ENCODE measurements at places on chromosomes 7 and 10.

- no peak for DNase-seq
Observed at GRCh38 chr7:45580053-45580872, 6.1 kb downstream of the ADCY1 start.

- peak; percentile 86 for DNase-seq
Observed at GRCh38 chr10:97072851-97073665, 112.7 kb downstream of the SLIT1 start.

GRCh38 chr7:153432063-153432462 lies 620.1 kb upstream of the DPP6 start:
- DNase-seq = no peak

DNA sequence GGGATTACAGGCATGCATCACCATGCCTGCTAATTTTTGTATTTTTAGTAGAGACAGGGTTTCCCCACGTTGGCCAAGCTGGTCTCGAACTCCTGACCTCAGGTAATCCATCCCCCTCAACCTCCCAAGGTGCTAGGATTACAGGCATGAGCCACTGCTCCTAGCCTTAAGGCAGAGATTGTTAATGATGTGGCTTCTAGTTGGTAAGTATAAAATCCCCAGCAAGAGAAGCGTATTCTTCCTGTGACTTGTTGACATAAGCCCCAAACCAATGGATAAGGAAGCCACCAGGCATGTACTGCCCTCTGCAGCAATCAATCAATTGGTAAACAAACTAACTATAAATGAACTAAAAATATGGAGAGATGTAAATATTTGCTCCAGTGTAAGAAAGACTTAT lies 41.2 kb downstream of the REEP3 start:
- DNase-seq = no peak

DNA sequence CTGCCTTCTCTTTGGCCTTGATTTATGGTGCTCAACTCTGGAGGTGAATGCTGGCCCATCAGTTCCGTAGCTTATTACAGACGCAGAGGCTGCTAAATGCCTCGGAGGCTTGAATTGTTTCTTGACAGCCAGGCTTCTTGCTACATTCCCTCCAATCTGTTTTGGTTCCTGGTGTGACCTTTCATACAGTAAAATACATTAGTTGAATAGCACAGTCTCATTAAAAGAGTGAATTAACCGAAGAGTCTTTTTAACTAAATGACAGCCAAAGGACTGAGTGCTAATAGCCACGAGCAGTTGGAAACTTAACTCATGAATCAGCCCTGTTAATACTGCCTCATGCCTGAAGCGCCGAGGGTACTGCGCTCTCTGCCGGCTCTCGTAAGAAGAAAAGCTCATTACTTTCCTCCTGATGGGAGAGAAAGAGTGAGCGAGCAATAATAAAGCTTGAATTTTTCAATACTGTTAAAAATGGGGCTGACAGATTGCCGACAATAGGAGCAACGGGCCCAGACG lies 236.4 kb upstream of the GPR26 start:
- no peak for DNase-seq

DNA sequence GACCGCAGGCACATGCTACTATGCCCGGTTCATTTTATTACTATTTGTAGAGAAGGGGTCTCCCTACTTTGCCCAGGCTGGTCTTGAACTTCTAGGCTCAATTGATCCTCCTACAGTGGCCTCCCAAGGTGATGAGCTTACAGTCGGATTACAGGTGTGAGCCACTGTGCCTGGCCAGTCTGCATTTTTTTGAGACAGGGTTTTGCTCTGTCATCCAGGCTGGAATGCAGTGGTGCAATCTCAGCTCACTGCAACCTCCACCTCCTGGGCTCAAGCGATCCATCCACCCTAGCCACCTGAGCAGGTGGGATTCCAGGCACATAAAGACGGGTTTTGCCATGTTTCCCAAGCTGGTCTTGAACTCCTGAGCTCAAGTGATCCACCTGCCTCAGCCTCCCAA lies 2.3 kb upstream of the H2BK1 start:
- no peak for DNase-seq

GRCh38 chr7:73429215-73429614 lies 4.4 kb upstream of the FZD9 start:
- DNase-seq = no peak

DNA sequence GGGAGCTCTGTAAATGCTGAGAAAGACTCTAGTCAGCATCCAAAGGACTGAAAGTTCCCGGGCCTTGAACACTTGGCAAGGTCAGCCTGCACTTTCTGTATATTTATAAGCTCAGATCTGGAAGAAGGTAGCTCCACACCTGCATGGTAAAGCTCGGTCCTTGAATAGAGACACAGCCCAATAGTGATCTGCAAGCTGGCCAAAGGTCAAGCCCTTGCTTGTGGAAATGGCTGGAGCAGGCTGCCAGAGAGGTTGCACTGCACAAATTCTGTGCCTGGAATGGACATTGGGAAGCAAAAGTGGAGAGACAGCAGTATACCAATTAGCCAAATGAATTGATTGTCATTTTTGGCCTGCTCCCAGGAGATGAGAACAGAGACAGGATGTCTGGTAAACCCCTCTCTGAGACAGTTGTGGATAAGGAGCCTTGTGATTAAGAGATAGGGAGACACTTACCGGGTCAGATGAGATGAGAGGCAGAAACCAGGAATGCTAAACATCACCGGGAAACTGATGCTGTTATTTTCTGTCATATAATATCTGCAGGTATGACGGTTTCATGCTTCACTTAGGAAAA lies 8.0 kb upstream of the FRA10AC1 start:
- no peak for DNase-seq

- DNase-seq = peak; percentile 44
Observed at GRCh38 chr7:152759949-152760853, 649 bp downstream of the ACTR3B start.

DNA sequence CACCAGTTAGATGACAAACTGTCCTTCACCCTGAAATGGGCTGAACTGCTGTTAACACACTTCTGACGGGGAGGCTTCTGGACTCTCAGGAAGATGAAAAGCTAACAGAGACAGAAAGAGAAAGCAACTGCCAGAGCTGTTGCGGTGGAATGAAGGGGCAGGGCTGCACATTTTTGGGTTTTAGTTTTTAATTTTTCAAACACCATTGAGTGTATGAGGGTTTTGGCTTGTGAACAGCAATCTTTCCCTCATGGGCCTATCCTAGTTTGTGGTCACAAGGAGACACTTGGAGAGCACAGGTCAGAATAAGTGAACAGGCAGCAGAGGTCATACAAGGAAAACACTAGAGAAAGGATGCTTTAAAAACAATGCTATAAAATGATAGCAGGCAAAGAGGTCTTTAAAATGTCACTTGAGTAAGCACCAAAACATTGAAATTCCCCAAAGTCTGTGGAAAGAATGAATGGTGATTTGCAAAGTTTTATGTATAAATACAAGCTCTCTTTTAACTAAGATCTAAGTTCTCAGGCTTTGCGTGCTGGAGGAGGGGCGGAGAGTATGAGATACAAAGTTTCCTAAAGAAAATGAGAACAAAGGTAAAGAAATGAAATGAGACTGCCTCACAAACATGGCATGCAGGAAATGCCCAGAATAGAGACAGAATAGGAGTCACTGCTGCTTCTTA lies 101.4 kb upstream of the GLI3 start:
- DNase-seq = no peak

DNA sequence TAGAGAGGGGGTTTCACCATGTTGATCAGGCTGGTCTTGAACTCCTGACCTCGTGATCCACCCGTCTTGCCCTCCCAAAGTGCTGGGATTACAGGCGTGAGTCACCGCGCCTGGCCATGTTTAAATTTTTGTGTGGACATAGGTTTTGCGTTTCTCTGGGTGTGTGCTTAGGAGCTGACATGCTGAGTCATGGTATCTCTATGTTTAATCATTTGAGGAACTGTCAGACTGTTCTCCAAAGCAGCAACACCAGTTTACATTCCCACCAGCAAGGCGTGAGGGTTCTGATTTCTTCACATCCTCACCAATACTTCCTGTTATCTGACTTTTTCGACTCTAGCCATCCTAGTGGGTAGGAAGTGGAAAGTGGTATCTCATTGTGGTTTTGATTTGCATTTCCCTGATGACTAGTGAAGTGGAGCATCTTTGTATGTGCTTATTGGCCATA lies 153.7 kb downstream of the DNAJB6 start:
- DNase-seq = peak; percentile 86

- DNase-seq = peak; percentile 25
Observed at GRCh38 chr10:80261316-80262030, 28.0 kb downstream of the MAT1A start.

GRCh38 chr10:108348215-108348614 lies 1183.7 kb upstream of the SORCS1 start:
- no peak for DNase-seq

DNA sequence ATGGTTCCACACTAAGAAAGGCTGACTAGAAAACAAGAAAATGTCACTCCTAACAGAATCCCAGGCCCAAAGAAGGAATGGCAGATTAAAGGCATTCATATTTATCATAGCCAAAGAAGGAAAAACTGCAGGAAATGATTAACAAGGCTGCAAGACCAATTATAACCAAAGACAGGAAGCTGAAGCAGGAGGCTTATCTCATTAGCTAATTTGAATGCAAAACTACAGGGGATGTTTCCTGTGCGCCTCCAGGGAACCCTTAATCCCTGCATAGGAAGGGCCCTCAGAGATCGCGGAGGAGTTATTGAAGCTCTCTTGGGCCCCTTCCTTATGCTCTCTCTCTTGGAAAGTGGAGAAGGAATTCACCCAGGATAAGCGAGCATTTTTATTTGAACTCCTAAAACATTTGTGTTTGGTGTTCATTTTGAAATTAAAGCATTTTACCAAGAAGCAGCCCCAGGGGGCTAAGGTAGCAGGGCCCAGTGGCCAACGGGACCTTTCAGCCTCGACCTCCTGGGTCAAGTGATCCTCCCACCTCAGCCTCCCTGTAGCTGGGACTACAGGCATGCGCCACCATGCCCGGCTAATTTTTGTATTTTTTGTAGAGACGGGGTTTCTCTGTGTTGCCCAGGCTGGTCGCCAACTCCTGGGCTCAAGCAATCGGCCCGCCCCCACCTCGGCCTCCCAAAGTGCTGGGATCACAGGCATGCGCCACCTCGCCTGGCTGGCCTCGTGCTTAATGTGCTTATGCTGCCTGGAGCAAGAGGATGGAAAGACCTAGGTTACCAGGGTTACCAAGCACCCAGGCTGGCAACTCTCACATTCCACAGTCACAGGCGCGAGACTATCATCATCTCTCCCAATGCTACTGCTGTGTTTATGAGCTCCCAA lies 24.1 kb upstream of the PROSER2 start:
- DNase-seq = no peak

GRCh38 chr7:44712012-44712411 lies 36.6 kb upstream of the ZMIZ2 start:
- DNase-seq = no peak

GRCh38 chr10:43427166-43427825 lies 9.6 kb upstream of the ZNF487 start:
- DNase-seq = no peak

- peak; percentile 51 for DNase-seq
Observed at GRCh38 chr7:100221767-100222444, 2.2 kb downstream of the PVRIG start.

- peak; percentile 81 for DNase-seq
Observed at GRCh38 chr10:67779465-67780203, 58.4 kb downstream of the DNAJC12 start.
